ENCODE measurements at places on chromosomes 7 and 10.

GRCh38 chr7:119925581-119926289 is 347.2 kb upstream of the KCND2 start:
- no peak overlapping the region for H3K27ac ChIP-seq
- H3K27me3 ChIP-seq, result no peaks in the 10 kb centered on the region
- no peaks in the 10 kb centered on the region for H3K36me3 ChIP-seq

DNA sequence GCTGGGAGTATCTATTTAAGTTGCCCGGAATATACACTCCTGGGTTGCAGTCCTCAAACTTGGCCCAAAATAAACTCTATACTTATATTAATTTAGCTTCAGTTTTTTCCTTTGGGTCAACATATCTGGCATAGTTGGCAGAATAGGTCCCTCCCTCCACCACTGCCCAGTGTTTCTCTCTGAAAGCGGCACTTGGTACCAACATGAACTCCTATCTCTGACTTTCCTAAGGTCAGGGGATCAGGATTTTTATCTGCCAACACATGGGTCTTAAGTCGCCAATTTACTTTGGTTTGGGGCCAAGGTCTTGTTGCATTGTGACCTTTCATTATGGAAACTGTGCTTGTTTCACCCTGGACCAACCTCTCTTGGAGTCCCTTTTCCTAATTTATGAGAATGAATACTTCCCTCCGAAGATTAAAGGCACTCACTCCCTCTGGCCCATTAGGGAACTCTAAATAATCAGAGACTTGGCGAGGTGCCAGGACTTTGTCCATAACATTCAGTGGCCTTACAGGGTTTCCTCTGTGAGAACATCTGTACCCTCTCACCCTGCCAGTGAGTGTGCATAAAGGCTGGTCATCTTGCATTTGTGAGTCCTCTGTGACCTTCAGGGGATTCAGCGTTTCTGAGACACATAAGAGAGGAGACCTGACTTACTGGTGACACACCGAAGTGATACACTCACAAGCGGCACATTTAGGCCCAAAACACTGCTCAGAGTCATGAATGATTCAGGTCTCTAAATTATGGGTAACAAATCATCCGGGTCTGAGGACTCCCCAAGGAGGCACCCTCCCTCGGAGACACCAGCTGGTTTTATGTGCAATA is 19.7 kb upstream of the FKBP9 start:
- DNase-seq, result peak; percentile 86
- no peaks in the 10 kb centered on the region for H3K36me3 ChIP-seq
- no peak overlapping the region for H3K4me3 ChIP-seq
- peak overlapping the region; percentile 48 for H3K27ac ChIP-seq
- no peaks in the 10 kb centered on the region for H3K27me3 ChIP-seq

DNA sequence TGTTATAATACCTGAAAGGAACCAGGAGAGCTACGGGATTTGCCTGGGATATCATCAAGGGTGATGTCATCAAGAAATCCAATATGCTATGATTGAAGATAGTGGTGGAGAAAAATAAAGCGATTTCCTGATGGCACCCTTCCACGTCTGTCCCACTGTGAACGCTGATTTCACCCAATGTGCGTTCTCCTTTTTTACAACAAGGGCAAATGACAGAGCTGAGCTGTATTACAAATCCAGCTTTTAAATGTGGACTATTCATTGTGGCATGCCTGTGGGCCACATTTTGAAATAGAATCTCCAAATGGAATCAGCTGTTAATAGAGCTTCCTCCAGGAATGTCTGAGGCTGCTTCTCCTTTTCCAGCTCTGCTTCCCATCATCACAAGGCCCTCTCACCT is 23.3 kb downstream of the SLC13A4 start:
- H3K36me3 ChIP-seq, result no peaks in the 10 kb centered on the region
- H3K27me3 ChIP-seq, result no peaks in the 10 kb centered on the region
- no peak overlapping the region for H3K4me3 ChIP-seq
- no peak overlapping the region for H3K27ac ChIP-seq
- DNase-seq, result no peak
- H3K4me1 ChIP-seq, result no peaks in the 10 kb centered on the region

GRCh38 chr10:110651044-110651958 is 7.2 kb downstream of the RBM20 start:
- H3K27ac ChIP-seq, result no peak overlapping the region
- no peaks in the 10 kb centered on the region for H3K36me3 ChIP-seq
- H3K4me1 ChIP-seq, result no peaks in the 10 kb centered on the region
- no peak overlapping the region for H3K4me3 ChIP-seq
- H3K27me3 ChIP-seq, result peaks cover 40% of the 10 kb centered on the region
- no peak for DNase-seq

DNA sequence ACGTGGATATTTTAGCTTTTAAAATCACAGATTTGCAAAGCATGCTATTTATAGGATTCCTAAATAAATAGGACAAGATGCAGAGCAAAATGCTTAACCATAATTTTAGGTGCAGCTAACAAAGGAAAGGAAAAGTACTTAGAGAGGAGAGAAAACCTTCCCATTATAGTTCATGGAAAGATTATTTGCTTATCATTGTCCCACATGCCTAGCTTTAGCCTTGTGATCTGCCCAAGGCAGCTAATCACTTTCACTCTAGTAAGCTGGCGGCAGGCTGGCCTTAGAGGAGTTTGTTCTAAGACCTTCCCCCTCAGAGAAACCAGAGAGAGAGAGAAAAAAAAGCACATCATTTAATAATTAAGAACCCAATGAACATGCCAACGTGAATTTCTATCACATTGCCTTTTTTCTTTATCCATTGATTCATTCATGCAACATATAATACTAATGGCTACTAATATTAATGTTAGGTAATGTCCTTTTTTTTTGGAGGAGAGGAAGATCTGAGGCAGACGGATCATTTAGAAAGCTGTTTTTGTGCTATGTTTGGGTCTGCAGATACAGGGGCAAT is 274.6 kb downstream of the ARL4A start:
- H3K4me3 ChIP-seq, result no peak overlapping the region
- no peaks in the 10 kb centered on the region for H3K27me3 ChIP-seq
- DNase-seq, result no peak
- H3K36me3 ChIP-seq, result no peaks in the 10 kb centered on the region
- no peaks in the 10 kb centered on the region for H3K4me1 ChIP-seq

DNA sequence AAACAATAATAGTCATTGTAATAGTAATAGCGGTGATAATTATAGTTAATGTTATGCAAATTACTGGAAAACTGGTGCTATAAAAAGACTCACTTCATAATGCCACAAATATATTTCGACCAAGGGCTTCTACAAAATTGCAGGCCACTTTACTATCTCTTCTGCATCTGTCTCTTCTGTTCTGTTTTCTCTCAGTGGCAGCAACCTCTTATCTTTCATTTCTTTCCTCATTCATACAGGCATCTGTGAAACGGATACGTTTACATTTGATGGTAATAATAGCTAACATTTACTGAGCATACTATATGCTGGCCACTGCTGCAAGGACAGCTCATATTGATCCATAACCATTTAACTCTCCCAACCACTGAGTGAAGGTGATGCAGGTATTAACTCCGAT is 537.4 kb upstream of the PFKP start:
- no peaks in the 10 kb centered on the region for H3K4me1 ChIP-seq
- no peak overlapping the region for H3K4me3 ChIP-seq
- no peaks in the 10 kb centered on the region for H3K27me3 ChIP-seq
- H3K27ac ChIP-seq, result no peak overlapping the region
- no peaks in the 10 kb centered on the region for H3K36me3 ChIP-seq
- DNase-seq, result no peak
